A673 (cell line): ENCODE measurements at places on chromosomes 12 and 14. TPM values are rescaled to one million over a fixed set of nuclear protein-coding genes. Genes with fewer than 3 reads are reported as not detected.

- no peak for DNase-seq
Observed at GRCh38 chr12:42130672-42131402, 13.8 kb downstream of the GXYLT1 start.

Gene IKZF4
- total RNA-seq, result 8.8 and 9.5 TPM in 2 replicates

DNA sequence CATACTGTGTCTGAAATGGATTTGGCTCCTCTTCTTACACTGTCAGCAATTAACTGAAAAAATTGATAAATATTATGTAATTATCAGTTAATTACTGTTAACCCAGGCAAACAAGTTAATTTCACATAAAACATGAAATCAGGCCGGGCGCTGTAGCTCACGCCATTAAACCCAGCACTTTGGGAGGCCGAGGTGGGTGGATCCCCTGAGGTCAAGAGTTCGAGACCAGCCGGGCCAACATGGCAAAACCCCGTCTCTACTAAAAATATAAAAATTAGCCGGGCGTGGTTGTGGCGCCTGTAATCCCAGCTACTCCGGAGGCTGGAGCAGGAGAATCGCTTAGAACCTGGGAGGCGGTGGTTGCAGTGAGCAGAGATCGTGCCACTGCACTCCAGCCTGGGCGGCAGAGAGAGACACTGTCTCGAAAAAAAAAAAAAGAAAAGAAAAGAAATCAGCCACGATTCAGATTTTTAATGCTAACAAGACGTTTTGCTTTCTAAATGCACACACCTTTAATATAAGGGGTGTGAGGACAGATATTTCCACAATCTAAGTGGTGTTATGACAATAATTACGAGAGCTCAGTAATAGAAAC lies 473 bp upstream of the TMEM19 start:
- no peak for DNase-seq

Gene SLC10A1
- not detected in 2 replicates for total RNA-seq

DNA sequence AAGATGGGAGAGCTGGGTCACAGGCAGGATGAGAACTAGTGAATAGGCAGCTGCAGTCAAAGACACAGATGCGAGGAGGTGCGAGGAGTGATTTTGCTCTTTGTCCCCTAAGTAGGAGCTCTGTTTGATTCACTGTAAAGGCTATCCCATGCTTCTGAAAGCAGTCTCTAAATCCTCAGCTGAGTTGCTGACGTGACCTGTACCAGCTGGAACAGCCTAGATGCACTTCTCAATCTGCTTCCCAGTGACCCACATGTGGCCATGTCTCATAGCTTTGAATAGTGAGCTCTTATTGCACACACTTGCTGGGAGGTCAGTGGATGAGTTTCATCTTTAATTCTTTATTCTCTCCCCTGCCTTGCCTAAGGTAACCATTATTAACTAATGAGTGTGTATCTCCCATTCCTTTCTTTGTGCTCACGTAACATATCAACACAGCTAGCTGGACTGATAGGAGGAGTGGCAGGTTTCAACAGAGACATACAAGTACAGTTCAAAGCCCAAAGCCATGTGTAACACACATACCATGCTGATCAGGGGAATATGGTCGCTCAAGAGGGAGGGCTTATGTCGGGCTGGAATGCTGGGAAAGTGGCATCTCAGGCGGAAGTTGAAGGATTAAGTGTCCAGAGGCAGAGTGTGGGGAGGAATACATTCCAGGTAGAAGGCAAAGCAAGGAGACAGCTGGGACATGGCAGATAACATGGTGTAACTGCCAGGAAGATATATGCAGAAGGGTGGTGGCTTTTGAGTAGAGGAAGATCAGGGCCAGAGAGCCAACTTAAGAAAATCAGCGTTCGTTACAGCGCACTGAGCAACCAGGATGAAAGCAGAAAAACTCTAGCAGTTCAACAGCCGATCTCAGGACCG lies 15.4 kb upstream of the YY1 start:
- DNase-seq, result no peak
